CD4-positive, alpha-beta T cell treated with Interleukin-17A for 1 hour (primary cell): ENCODE measurements at places on chromosomes 4 and X.
A peak's percentile ranks its signal among the peaks of the same experiment; 100 is the strongest.

DNA sequence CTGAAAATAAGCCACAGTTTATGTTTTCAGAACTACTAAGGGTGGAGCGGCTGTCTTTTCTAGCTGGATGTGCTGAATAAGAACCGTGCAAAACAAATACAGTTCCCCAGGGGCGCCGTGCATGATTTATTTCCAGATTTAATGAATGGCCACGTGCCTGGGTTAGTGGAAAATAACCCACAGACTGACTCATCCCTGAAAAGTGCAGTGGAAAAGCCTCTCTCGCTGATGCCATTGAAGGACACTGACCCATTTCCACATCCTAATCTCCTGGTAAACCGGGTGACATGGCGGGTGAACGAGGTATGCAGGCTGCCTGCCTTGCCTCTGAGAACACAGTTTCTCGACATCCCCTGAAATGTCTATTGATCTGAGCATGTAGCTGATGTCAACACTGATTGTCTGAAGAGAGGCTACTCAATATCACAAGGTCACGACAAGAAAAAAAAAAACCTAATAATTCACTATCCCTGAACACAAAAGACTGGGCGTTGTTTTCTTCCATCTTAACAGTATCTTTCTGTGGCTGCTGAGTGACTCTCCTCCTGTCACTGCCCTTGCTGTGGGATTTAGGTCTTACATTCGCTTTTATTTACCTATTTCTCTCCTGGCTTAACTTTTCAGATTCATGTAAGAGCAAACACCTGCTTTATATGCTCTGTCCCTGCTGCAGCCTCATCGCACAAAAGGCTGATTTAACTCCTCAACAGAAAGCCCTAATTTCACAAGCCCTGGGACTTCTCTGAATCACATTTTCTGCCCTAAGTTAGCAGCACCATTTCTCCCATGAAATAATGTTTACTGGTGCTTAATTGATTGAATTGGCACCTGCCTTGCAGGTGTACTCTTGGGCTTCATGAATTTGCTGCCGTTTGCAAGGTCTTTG, 76.9 kb upstream of the SCOC start:
- no peak for DNase-seq

GRCh38 chrX:107199491-107199890, 6.7 kb downstream of the NUP62CL start:
- DNase-seq, result no peak

DNA sequence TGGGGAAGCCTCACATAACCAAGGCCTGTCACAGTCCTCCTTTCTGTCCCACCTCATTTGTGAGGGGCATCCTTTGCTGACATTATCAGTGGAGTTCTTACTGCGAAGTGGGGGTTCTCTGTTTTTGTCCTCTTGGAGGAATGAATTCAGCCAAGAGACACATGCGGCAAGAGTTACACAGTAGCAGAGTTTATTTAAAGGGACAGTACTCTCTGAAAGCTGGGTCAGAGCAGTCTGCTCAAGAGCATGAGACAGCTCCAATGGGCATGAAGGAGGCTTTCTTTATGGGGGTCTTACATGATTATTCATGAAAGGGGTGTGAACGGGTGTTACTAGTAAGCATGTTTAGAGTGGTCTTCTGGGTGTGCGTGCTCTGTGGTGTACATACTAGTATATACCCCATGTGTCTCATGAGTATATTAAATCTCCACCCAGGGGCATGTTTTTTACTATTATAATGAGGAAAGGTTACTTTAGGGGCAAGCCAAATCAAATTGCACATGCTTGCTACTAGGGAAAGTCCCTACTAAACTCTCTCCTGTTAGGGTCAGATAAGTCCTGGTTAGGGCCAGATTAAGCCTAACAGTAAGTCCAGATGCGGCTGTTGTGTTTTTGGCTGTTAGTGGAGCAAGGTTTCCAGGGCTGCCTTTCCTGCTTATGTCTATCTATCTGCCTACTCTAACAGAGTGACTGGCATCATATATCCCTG, 19.8 kb upstream of the LGI2 start:
- no peak for DNase-seq

DNA sequence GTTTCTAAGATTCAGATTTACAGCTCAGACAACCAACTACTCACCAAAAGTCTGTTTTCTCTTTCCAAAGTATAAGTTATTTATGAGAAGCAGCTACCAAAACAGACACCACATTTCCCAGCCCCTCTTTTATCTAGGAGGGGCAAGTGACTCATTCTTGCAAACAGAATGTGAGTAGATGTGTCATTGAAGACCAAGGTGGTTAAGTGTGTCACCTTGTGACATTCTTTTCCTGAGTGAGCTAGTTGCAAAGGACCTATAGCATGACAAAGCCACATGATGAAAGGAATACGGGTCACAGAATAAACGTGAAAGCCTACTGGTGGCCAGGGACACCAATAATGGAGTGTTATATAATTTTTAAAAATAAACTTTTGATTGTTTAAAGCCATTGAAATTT, 50.0 kb downstream of the SLC7A11 start:
- DNase-seq, result no peak

DNA sequence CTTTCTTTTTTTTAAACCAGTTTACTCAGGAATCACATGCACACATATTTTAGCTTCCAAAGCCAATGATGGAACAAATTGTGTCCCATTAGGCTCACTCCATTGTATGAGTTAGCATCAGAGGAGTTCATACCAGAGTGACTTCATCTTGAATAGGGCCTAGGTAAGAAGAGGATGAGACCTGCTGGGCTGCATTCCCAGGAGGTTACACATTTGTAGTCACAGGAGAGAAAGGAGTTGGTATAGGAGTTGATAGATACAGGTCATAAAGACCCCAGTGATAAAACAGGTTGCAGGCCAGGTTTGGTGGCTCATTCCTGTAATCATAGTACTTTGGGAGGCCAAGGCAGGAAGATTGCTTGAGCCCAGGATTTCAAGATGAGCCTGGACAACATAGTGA, 9.3 kb downstream of the PDGFRA start:
- DNase-seq, result no peak

DNA sequence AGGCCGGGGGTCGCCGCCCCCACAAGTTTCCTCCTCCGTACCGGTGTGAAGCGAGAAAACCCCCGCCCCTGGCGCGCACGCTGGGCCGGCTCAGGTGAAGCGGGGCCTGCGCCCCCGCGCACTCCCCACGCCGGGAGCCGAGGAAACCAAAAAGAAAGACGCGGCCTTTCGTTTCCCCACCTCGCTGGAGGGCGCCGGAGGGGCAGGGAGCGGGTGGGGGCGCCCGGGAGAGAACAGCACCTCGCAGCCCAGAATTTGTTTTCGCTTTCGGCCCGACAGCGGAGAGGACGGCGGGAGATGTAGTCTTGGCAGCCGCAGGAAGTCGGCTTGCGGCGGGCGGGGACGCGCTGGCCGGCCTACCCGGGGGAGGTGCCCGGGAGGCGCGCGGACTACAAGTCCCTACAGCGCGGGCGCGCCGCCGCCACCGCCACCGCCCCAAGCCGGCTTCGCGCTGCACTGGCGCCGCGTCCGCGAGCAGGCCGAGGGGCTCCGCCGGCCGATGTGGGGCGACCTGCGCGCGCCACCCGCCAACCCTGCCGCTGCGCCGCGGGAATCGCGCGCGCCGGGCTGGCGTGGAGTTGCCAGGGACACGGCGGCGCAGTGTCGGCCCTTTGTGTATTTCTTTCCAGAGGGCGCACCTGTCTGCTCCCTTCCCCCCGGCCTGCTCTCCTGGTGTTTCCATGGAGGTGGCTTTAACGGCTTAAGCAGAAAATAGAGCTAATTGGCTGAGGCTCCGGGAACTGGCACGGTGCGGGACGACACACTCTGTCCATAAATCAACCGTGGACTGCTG, at the start of gene OTUD4:
OTUD4 (minus strand) TSS at position 292 of the 793 bp plus-strand sequence. CDS start 616 bp downstream, outside the sequence.
- DNase-seq, result peak; percentile 97

DNA sequence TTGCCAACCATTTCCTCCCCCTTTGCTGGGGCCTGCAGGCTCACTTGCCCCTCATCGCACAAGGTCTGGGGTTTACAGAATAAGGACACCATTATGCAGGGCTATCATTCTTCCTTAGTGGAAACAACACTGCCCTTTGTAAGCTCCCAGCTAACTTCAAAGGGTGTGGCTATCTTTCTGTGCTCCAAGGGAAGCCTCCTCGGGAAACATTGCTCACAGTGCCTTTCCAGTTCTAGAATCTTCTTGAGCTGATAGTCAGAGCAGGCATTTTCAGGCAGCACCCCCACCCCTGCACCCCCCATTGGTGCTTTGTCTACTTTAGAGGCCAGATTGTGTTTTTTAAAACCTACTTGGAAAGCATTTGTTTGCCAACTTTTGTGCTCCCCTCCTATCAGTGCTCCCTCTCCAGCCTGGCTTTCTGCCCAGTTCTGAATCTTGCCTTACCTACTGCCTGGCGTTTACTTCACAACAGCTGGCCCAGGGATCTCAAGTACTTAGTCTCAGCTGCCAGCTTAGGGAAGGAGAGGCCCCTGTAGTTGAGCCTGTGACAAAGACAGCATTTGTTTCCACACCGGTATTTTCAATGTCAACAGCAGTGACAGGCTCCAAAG, 53.5 kb downstream of the PLAC1 start:
- no peak for DNase-seq

DNA sequence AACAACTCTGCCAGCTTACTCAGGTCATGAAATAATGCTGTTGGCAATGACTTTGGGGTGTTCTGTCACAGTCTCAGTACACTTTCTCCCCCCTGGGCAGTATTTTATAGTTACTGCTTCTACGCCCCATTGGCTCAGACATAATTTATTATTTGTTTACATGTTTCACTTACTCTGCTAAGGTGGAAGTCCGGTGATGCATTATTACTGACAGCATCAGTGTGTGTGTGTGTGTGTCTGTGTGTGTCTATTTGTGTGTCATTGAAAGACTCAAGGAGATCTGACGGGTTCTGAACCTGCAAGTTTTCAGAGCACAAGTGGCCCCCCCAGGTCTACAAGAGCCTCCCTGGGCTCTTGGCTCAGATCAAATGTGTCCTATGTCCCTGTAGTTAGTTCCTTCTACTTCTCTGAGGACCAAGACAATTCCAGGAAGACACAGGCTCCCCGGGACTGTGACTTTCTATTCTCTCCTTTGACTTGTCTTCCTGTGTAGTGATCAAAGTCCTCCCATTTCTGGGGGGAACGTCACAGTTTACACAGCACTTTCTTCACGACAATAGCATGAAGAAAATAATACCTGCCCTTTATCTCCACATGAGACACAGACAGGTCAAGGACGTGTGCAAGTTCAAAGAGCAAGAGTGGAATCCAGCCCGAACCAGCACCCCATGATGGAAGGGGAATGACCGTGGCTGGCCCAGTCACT, 283.7 kb upstream of the GATB start:
- no peak for DNase-seq
